Stimulated activated CD8-positive, alpha-beta memory T cell treated with anti-CD3 and anti-CD28 coated beads, Interleukin-2, amount 100 ng/mL, for 48 hours (primary cell): ENCODE measurements at places on chromosomes 11 and 22.

GRCh38 chr11:120900643-120901042, 123.3 kb upstream of the TBCEL start:
- no peak for DNase-seq

- no peak for DNase-seq
Measured at GRCh38 chr11:11537372-11537771, 84.4 kb downstream of the GALNT18 start.

GRCh38 chr22:39960791-39961746, 872 bp downstream of the TMA7B start:
- DNase-seq = peak; percentile 66

GRCh38 chr22:24010018-24010391, 1.1 kb upstream of the CABIN1 start:
- no peak for DNase-seq

- DNase-seq = no peak
Measured at GRCh38 chr11:89583580-89583979, 92.4 kb upstream of the NOX4 start.
